ENCODE measurements at places on chromosomes 4 and X.

GRCh38 chr4:47577779-47578553 is 92.9 kb downstream of the ATP10D start:
- no peak for DNase-seq

- no peak for DNase-seq
These were observed 5.7 kb downstream of the CD99 start for GRCh38 chrX:2696698-2697215.

DNA sequence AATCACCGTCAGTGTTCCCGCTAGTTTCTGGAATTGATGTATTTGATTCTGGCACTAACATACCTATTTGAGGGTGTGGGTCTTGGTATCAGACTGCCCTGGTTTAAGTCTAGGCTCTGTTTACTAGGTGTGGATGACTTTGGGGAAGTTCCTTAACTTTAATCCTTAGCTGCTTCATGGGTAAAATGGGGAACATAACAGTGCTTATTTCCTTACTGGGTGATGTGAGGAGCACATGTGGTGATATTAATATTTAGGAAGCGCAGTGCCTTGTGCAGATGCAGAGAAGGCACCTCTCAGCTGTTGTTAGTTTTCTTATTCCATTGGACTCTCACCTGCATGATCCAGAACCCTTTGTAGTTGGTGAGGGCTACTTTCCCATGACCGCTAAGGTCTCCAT is 17.1 kb downstream of the RNF4 start:
- no peak for DNase-seq

DNA sequence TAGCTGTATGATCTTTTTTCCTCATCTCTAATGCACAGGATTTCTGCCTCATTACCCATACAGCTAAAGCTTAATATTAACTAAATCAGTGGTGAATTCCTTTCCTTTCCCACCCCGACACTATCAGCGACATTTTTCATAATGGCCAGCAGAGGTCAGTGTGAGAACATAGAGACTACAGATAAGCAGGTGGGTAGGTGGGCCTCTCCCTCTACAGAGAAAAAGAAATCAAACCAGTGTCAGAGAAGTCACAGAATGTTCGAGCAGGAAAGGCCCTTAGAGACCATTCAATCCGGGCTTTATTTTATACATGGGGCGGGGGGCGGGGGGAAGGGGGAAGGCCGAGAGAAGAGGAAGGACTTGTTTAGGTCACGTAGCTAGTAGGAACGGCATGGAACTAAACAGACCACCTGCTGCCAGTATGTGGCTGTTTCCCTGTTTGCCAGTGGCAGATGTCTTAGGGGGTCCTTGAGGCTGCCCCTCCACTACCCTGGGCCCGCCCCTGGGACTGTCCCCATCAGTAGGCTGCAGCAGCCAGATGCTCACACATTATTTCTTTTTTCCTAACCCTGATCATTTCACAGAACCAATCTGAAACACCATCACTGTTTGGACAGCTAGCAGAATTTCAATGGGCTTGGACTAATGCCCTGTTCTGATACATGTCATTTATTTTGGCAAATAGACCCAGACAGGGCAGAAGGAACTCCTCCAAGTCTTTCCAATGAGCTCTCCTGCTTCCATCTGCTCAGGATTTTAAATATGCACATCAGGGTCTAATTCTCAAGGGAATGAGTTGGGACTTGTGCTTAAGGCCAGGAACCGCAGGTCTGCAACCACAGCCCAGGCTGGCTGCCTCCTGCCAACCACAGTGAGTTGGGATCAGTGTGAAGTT is 133.4 kb downstream of the ATG4A start:
- DNase-seq: no peak

DNA sequence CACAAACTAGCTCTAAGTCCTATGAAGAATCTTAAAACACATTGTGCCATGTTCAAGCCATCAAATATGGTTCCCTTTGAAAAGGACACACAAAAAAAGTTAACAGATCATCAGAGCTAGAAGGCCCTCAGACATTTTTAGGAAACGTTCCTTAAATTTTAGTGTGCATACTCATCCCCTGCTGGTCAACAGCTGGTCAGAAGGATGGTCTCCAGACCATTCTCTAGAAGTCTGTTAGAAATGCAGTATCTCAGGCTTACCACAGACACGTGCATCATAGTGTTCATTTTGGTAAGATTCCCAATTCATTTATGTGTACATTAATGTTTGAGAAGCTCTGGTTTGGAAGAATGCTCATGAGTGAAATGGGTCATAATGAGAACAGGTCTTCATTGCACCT is 523.1 kb downstream of the INPP4B start:
- no peak for DNase-seq

- DNase-seq: no peak
These were observed 53.6 kb downstream of the FIP1L1 start for GRCh38 chr4:53431052-53431451.

DNA sequence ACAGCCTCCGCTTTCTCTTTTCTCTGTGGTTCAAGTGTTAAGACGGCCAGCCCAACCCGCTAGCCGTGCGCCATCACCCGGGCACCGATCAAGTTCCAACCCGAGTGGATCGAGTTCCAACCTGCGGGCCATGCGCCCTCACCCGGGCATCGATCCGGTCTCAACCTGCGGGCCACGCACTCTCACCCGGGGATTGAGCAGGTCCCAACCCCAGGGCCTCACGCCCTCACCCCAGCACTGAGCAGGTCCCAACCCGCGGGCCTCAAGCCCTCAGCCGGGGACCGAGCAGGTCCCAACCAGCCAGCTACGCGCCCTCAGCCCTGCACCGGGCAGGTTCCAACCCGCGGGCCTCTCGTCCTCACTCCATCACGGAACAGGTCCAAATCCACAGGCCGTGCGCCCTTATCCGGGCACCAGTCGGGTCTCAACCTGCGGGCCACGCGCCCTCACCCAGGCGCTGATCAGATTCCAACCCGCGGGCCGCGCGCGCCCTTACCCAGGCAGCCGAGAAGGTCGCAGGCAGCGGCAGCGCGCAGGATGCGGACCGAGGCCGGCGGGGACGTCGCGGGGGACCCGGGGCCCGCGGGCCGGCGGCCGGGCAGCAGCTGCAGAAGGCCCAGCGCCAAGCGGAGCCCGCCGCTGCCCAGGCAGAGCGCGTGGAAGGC is 443 bp downstream of the GPR143 start:
- DNase-seq: no peak

DNA sequence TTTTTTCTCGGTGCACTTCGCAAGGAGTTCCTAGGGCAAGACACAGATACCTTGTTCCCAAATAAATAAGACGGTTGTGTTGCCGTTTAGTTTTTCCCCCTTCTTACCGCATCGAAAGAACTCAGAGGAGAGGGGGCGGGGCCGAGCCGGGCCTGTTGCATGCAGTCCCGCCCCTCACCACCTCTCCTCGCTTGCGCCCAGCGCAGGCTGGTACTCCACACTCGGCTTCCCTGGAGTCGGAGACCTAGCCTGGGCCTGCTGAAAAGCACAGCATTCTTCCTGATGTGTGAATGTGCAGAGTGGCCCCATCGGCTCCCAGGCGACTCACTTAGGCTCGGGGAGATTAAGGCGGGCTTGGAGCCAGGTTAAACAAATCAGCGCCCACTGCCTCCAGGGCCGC is 26.1 kb upstream of the VMA21 start:
- no peak for DNase-seq

GRCh38 chr4:11455201-11455835 is 26.6 kb upstream of the HS3ST1 start:
- no peak for DNase-seq

GRCh38 chr4:76702440-76703122 is 195.4 kb downstream of the SOWAHB start:
- DNase-seq: no peak

GRCh38 chrX:41303013-41303412 is 30.9 kb upstream of the DDX3X start:
- no peak for DNase-seq

DNA sequence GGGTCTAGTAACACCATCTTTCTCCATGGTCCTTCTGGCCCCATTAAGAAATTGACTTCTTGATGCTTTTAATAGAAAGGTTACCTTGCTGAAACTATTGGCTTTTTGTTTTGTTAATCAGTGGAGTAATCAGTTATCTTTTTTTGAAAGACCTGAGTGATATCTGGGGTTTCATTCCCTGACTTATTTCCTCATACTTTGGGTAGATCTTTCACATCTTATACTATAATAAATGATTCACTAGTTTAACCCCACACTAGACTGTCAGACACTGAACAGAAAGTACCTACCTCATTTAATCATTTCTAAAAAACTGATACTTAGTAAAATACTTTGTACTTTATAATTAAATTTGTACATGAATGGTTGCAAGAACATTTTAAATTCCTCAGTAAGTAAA is 1021.1 kb downstream of the STIM2 start:
- no peak for DNase-seq

- DNase-seq: no peak
These were observed 25.3 kb downstream of the STEEP1 start for GRCh38 chrX:119539872-119540271.

- no peak for DNase-seq
These were observed 70.0 kb upstream of the TSPAN5 start for GRCh38 chr4:98728433-98728832.

DNA sequence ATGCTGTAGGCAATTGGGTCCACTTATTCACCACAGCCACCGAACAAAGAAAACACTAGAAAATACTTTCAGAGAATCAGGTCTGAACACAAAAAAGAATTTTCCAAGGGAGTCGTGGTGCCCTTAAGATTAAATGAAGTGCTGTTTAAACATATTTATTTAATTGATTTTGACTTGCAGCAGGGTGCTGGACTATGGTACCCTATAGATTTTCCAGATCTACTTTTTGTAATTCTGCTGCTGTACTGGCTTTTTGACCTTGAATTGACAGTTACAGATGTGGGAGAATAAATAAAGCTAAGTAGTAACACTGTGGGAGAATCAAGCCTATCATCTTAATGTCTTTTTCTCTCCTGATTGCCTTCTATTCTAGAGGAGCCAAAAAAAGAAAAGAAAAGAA is 735.3 kb upstream of the FTHL17 start:
- DNase-seq: no peak

DNA sequence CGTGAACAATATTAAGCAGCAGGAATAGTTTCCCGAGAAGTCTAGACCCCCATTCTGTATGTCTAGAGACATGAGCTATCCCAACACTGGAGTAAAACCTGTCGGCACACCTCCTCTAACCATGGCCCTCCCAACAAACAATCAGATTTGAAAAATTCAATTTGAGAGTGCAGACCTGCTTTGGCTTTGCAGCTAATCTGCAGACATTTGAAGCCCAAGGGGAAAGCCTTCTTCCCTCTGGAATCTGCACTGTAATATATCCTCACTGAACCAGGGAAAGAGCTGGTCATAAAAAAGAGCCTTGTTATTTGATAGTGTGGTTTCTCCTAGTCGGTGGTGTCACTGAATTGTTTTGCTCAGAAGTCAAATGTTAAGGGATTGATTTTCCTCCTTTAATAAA is 44.6 kb upstream of the KLHL34 start:
- no peak for DNase-seq

- DNase-seq: no peak
These were observed 237.2 kb upstream of the ITM2A start for GRCh38 chrX:79604364-79604763.

DNA sequence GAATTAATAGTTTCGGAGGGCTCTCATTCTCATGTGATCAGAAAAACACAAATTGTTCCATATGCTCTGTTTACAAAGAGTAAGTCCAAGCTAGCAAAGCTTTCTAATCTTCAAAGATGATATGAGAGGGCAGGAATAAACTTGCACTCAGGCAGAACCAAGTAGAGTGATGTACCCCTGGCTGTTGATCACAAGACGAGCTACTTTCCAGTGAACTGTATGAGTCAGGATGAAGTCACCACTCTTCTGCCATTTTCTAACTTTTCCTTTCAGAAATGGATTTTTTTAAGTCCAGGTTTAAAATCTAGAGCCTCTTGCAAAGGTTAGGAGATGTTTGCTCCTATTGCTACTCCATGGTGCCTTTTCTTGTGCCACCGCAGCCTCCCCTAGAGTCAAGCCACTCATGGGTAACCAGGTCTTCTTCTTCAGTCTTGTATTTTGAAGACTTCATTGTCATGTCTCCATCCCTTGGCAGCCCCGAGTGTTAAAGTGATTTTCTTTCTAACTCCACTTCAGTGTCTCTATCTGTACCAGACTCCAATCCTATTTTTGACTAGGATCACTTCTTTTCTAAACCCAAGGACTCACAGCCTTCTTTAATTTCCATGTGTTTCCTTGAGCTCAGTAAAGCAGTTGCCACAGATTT is 171.9 kb upstream of the GALNT7 start:
- DNase-seq: no peak

GRCh38 chrX:66756717-66757116 is 117.8 kb upstream of the EDA2R start:
- no peak for DNase-seq

- no peak for DNase-seq
These were observed 91.0 kb downstream of the PDE5A start for GRCh38 chr4:119537586-119537985.

DNA sequence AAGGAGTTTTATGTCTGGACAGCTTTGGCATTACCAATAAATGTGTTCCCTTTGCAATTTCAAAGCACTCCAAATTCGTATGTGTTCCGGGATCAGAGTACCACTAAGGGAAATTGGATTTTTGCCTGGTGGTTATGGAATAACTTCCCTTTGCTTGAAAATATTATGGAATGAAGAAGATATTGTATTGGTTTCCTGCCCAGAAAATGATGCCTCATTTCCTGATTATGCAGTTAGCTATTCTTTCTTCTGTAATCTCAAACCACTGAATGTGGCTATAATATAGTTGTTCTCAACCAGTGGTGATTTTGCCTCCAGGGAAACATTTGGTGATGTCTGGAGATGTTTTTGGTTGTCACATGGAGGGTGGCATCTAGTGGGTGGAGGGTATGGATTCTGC is 142.9 kb downstream of the PCDH7 start:
- DNase-seq: no peak

GRCh38 chr4:77854431-77855111 is 8.1 kb upstream of the MRPL1 start:
- DNase-seq: no peak

DNA sequence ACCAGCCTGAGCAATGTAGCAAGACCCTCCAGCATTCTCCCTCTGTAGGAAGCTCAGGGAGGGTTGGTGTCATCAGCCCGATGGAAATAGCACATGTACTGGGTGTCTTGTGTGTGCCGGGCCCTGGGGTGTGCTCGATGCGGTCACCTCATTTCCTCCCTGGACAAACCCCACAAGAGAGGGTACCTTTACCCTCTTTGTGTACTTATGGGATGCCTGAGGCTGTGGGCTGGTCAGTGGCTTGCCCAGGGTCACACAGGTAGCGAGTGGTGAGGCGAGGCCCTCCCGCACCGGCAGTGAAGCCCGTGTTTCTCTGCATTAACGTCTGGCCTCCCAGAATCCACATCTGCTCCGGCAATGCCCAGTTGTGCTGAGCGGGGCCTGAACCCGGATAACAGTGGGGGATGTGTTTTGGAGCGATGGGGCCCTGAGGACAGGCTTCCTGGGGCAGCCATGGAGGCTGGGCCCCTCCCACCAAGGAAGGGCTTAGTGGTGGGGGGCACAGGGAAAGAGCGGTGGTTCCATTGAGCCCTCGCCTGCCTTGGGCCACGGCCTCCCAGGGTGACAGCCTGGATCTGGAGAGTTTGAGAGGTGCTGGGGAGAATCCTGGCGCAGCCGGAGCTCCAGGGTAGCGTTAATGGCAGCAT is 8.1 kb downstream of the PSAPL1 start:
- no peak for DNase-seq

- no peak for DNase-seq
These were observed 268.7 kb upstream of the DKK2 start for GRCh38 chr4:107304699-107305286.
